ENCODE measurements at places on chromosomes 13 and 19.
A peak's percentile ranks its signal among the peaks of the same experiment; 100 is the strongest.

DNA sequence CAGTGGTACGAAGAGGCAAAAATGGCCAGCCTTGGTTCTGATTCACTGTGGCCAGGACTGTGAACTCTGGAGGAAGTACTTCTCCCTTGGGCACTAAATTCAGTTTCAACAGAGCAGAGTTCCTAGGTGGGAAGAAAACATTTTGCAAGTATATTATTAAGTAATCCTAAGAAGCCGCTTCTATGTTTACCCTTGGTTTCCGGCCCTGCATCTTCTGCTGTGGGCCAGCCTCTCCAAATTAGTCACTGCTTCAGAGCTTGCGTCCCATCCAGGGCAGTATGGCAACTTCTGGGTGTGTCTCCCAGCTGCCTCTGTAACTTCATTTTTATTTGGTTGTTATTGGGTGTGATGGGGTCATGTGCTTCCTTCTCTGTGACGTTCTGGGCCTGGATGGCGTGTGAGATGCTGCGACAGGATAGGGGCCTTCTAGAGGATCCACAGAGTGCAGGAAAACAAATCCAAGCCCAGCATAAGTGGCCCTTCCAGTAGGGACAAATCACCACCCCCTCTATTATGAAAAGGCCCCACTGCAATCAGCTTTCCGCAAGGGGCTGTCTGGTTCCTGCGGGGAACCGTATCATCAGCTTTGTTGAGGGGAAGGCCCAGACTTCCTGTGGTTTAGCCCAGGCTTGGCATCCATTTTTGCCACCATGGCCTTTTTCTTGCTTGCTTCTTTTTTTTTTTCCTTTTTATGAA, 55.1 kb upstream of the C1QTNF9 start:
- peak overlapping the region; percentile 82 for H3K4me3 ChIP-seq
- DNase-seq, result peak; percentile 70
- H3K36me3 ChIP-seq, result no peaks in the 10 kb centered on the region
- peaks cover 75% of the 10 kb centered on the region for H3K4me1 ChIP-seq
- peak overlapping the region; percentile 90 for H3K27ac ChIP-seq

DNA sequence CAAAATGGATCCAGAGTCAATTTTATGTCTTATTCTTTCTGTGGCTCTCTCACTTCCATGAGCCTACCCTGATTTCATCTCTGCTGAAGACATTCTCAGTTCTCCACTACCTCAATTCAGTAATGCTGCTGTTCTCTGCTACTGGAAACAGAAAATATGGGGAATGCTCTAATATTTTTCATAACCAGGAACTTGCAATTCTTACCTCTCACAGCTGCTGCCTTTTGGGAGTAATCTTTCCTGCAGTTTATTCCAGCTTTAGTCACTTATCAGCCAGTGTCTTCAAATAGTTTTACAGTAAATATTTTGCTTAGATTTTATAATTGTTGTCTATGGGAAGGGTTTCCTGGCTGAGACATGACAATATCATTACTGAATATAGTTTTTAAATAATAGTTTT, 145.1 kb upstream of the UFM1 start:
- H3K4me3 ChIP-seq, result no peak overlapping the region
- no peak overlapping the region for H3K27ac ChIP-seq
- no peaks in the 10 kb centered on the region for H3K27me3 ChIP-seq
- no peaks in the 10 kb centered on the region for H3K4me1 ChIP-seq
- H3K36me3 ChIP-seq, result no peaks in the 10 kb centered on the region
- no peak for DNase-seq

GRCh38 chr19:48484931-48485612, 15.9 kb downstream of the CYTH2 start:
- no peak overlapping the region for H3K4me3 ChIP-seq
- DNase-seq, result no peak
- peaks cover 3% of the 10 kb centered on the region for H3K4me1 ChIP-seq
- H3K36me3 ChIP-seq, result no peaks in the 10 kb centered on the region
- no peak overlapping the region for H3K27ac ChIP-seq
- H3K27me3 ChIP-seq, result no peaks in the 10 kb centered on the region

GRCh38 chr13:35761440-35762252, 285.2 kb upstream of the MAB21L1 start:
- no peak overlapping the region for H3K4me3 ChIP-seq
- no peak overlapping the region for H3K27ac ChIP-seq
- no peaks in the 10 kb centered on the region for H3K4me1 ChIP-seq

DNA sequence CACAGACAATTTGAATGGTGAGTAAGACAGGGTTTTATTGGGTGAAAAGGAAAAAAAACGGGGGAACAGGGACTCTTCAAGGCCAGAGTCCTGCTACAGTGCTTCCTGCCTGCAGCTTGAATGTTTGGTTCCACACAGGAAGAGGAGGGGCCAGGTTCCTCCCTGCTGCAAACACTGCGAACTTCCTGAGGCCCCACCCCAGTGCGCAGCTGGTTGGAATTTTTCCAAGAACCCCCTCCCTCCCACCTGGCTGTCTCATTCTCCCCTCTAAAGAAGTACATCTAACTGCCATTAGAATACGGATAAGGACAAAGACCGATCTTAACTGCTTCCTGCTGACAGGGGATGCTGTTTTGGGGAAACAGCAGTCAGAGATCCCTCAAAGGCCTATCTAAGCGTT, 184.9 kb downstream of the GGACT start:
- H3K36me3 ChIP-seq, result no peaks in the 10 kb centered on the region
- no peaks in the 10 kb centered on the region for H3K27me3 ChIP-seq
- no peak for DNase-seq
- no peak overlapping the region for H3K27ac ChIP-seq

- no peak overlapping the region for H3K4me3 ChIP-seq
- peak; percentile 83 for DNase-seq
- H3K27me3 ChIP-seq, result no peaks in the 10 kb centered on the region
- H3K36me3 ChIP-seq, result no peaks in the 10 kb centered on the region
- H3K27ac ChIP-seq, result peak overlapping the region; percentile 65
- H3K4me1 ChIP-seq, result peaks cover 84% of the 10 kb centered on the region
Observed at GRCh38 chr19:46614114-46614722, 10.7 kb downstream of the PTGIR start.

DNA sequence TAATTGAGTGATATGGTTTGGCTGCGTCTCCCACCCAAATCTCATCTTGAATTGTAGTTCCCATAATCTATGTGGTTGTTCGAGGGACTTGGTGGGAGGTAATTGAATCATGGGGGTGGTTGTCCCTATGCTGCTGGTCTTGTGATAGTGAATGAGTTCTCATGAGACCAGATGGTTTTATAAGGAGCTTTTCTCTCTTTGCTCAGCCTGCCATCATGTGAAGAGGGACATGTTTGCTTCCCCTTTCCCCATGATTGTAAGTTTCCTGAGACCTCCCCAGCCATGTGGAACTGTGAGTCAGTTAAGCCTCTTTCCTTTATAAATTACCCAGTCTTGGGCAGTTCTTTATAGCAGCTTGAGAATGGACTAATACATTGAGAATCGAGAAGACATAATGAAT, 480.1 kb downstream of the GPC5 start:
- H3K27me3 ChIP-seq, result no peaks in the 10 kb centered on the region
- H3K4me1 ChIP-seq, result no peaks in the 10 kb centered on the region
- no peak for DNase-seq
- no peak overlapping the region for H3K4me3 ChIP-seq

DNA sequence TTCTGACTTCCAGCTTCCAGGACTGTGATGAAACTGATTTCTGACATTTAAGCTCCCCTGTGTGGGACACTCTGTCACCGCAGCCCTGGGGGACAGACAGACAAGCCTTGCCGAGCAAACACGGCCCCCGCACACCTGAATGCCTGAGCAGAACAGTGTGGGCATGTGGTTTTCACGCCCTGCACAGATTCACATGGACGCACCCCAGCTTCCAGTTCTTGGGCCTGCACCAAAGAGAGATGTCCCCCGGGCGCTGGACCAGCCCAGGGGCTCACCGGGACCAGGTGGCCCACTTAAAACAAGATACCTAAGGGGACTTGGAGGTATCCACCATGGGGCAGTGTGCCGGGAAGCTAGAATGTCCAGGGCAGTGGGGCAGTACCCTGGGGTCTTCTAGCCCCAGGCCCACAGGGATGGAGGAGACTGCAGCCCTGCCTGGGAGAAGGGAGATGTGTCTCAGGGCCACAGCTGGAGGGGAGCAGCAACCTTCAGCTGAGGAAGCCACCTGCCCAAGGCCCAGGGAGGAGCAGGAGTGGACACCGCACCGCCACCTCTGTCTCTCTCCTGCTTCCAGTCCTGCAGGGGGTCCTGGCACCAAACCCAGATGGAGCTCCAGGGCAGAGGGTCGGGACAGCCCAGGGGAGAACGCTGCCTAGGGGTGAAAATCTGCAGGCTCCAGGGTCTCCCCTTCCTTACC, 50.5 kb downstream of the SOX1 start:
- H3K4me1 ChIP-seq, result no peaks in the 10 kb centered on the region
- no peaks in the 10 kb centered on the region for H3K36me3 ChIP-seq
- no peak overlapping the region for H3K27ac ChIP-seq
- no peaks in the 10 kb centered on the region for H3K27me3 ChIP-seq

DNA sequence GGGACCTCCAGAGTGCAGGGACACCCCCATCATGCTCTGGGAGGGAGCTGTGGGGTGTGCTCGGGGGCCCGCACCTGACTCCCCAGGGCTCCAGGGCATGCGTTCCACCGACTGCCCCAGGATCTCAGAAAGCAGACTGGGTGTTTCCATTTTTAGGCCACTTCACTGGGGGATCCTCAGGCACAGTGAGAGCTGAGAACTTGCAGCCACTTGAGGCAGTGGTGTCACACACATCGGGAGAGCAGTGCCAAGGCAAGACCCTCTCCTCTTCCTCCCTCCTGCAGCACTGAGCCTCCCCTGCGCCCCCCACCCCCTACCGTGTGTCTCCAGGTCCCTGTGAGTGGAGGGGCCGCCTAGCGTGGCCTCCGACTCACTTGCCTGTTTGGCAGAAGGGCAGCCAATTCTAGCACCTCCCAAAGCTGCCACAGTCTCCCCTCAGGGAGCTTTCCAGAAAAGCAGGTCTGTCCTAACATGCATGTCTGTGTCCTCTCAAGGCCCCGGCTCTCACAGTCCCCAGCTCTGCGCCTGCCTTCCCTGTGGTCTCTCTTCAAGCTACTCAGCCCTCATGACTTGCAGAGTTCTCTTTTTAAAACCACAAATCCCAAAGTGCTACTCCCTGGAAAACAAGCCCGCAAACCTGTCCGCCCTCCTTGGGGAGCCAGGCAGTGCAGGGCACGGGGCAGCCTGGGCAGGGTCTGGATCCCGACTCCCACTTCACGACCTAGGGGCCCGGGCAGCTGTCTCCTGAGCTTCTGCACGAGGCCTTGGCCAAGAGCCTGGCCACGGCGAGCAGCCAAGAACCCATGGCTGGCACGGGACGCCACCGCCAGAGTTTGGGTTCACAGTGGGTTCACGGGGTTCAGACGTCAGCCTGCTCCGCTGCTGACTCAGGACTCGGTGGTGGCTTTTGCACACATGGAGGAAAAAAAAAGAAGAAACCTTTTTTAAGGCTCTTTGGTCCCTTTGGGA, 94.1 kb downstream of the STK24 start:
- no peaks in the 10 kb centered on the region for H3K27me3 ChIP-seq
- no peak overlapping the region for H3K4me3 ChIP-seq
- no peak for DNase-seq
- H3K27ac ChIP-seq, result no peak overlapping the region
- no peaks in the 10 kb centered on the region for H3K36me3 ChIP-seq

- no peak overlapping the region for H3K27ac ChIP-seq
- H3K27me3 ChIP-seq, result no peaks in the 10 kb centered on the region
- no peak for DNase-seq
Observed at GRCh38 chr13:101523154-101524131, 71.0 kb downstream of the ITGBL1 start.

- no peak for DNase-seq
- H3K27me3 ChIP-seq, result no peaks in the 10 kb centered on the region
- no peaks in the 10 kb centered on the region for H3K4me1 ChIP-seq
Observed at GRCh38 chr19:53172889-53173288, 14.0 kb upstream of the ZNF347 start.

- H3K36me3 ChIP-seq, result no peaks in the 10 kb centered on the region
- no peak overlapping the region for H3K27ac ChIP-seq
- no peaks in the 10 kb centered on the region for H3K4me1 ChIP-seq
- peaks cover 4% of the 10 kb centered on the region for H3K27me3 ChIP-seq
- no peak for DNase-seq
- no peak overlapping the region for H3K4me3 ChIP-seq
Observed at GRCh38 chr13:113753171-113753570, 5.9 kb upstream of the TMEM255B start.

GRCh38 chr19:31318790-31319425, 30.3 kb downstream of the TSHZ3 start:
- no peaks in the 10 kb centered on the region for H3K27me3 ChIP-seq
- no peaks in the 10 kb centered on the region for H3K36me3 ChIP-seq
- no peaks in the 10 kb centered on the region for H3K4me1 ChIP-seq
- no peak overlapping the region for H3K27ac ChIP-seq
- DNase-seq, result no peak

GRCh38 chr13:90008707-90009149, 1338.8 kb upstream of the MIR17HG start:
- no peak for DNase-seq
- H3K27me3 ChIP-seq, result no peaks in the 10 kb centered on the region
- H3K27ac ChIP-seq, result no peak overlapping the region

GRCh38 chr13:38543561-38543960, 143.3 kb upstream of the FREM2 start:
- H3K4me1 ChIP-seq, result no peaks in the 10 kb centered on the region
- no peaks in the 10 kb centered on the region for H3K36me3 ChIP-seq
- no peak for DNase-seq
- no peaks in the 10 kb centered on the region for H3K27me3 ChIP-seq

DNA sequence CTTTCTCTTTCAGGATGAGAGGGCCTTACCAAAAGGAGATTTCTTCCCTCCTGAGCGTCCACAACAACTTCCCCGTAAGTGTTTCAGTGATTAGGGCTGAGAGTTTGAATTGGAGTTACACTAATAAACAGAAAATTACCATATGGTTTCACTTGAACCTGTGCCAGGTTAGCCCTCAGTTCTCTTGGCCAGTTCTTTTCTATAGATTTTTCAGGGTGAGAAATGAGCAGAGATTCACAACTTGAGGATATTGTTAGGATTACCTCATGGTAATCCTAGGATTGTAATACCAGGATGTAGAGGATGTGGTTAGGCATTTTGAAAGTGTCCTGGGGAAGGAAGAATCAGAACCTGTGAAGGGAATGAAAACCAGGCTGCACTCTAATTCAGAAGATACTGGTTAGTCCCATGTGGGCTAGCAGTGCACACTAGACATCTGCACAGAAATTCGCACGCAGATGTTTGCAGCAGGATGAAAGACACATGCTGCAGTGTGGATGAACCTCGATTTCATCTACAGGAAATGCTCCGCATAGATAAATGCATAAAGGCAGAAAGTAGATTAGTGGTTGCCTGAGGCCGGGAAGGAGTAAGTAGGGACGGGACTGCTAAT, 24.1 kb downstream of the HNRNPM start:
- no peak overlapping the region for H3K27ac ChIP-seq
- no peak for DNase-seq
- no peaks in the 10 kb centered on the region for H3K27me3 ChIP-seq
- H3K4me3 ChIP-seq, result no peak overlapping the region
- peaks cover 68% of the 10 kb centered on the region for H3K36me3 ChIP-seq
